ENCODE measurements at places on chromosomes 2 and 18. TPM values are rescaled to one million over a fixed set of nuclear protein-coding genes. Genes with fewer than 3 reads are reported as not detected.
A peak's percentile ranks its signal among the peaks of the same experiment; 100 is the strongest.

Gene NT5C1B
- not detected for total RNA-seq

Gene C2orf69
- 11.5 TPM for total RNA-seq

Gene ZSWIM2
- total RNA-seq = not detected

Gene CDK5R2
- total RNA-seq = not detected

Gene UGT1A8
- not detected for total RNA-seq

Gene HRH4
- total RNA-seq = not detected

Gene RPRD1A
- 42.4 TPM for total RNA-seq

GRCh38 chr2:46498681-46499080, 19.3 kb downstream of the TMEM247 start:
- no peak overlapping the region for H3K4me3 ChIP-seq
- H3K36me3 ChIP-seq = no peaks in the 10 kb centered on the region
- DNase-seq = no peak
- no peak overlapping the region for H3K27ac ChIP-seq

DNA sequence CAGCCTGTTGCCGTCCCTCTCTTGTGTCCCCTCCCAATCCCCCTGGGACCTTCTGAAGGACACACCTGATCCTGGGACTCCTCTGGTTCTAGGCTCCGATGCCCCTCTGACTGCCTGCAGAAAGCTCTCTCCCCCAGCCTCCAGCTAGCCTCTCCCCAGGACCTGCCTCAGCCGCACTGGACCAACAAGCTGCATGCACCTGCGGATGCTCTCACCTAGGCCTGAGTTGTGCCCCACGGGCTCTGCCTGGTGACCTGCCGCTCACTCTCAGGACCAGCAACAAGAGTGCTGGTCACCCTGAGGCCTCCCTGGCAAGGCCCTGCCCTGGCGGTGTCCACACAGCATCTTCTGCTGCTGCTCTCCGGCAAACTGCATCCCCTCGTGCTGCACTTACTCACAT, 63.0 kb downstream of the EIPR1 start:
- H3K27ac ChIP-seq = no peak overlapping the region
- peaks cover 3% of the 10 kb centered on the region for H3K36me3 ChIP-seq
- DNase-seq = peak; percentile 63
- H3K27me3 ChIP-seq = no peaks in the 10 kb centered on the region
- no peaks in the 10 kb centered on the region for H3K4me1 ChIP-seq

GRCh38 chr2:185990861-185991525, 252.4 kb downstream of the FSIP2 start:
- H3K4me3 ChIP-seq = no peak overlapping the region
- no peak for DNase-seq
- H3K36me3 ChIP-seq = no peaks in the 10 kb centered on the region

DNA sequence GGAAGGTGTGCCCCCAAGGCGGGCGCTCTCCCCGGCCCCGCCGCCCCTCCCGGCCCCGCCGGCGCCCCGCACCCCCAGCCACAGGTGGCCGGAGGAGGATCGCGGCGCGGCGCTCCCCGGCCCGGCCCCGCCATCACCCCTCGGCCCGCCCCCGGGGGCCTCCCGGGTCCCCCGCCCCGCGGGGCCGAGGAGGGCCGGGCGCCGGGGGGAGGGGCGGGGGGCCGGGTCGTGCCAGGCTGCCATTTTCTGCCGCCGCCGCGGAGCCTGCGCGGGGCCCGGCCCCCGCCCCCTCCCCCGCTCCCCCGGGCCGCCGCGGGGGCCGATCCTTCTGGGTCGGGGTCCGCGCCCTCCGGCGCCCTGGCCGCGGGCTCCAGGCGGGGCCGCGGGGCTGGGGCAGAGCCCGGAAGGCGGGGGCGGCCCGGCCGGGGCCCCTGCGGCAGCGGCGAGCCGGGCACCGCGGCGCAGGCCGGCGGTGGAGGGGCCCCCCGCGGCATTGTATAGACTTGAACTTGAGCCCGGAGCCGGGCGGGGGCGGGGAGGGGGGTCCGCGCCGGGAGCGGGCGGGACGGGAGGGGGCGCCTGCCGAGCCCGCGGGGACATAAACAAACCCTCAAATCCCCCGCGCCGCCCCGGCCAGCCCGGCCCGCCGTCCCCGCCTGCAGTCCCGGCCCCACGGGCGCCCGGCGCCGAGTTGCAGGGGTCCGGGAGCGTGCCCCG, 556 bp downstream of the DNMT3A start:
- no peaks in the 10 kb centered on the region for H3K4me1 ChIP-seq
- peak; percentile 63 for DNase-seq
- no peak overlapping the region for H3K4me3 ChIP-seq
- no peak overlapping the region for H3K27ac ChIP-seq

GRCh38 chr2:88614497-88615157, 12.6 kb downstream of the EIF2AK3 start:
- no peak overlapping the region for H3K4me3 ChIP-seq
- H3K36me3 ChIP-seq = no peaks in the 10 kb centered on the region
- no peak for DNase-seq
- H3K27me3 ChIP-seq = no peaks in the 10 kb centered on the region
- H3K4me1 ChIP-seq = no peaks in the 10 kb centered on the region

DNA sequence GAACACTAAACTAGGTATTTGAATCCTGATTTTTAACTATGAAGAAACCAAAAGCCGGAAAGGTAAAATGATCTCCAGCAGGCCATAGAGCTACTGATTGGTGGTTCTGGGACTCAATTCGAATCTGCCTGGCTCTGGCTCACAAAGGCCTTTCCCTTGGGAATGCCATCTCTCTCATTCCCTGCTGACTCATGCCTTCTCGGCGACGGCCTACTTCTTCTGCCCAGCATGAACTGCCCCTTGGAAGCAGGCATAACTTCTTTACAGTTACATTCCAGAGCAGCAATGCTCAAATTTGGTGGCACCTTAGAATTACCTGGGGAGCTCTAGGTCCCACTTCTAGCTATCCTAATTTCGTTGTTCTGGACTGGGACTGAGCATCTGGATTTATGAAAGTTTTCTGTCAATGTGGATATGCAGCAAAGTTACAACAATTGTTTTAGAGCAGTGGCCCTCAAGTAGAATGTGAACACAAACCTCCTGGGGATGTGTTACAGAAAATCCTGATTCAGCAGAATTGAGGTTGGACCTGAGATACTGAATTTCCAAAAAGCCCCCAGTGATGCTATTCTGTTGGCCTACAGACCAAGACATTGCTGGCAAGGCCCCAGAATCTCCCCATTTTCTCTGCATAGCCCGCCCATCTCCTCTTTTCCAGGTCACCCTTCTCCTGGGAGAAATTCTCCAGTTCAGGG, 261.1 kb downstream of the CNTNAP5 start:
- DNase-seq = no peak
- H3K36me3 ChIP-seq = no peaks in the 10 kb centered on the region
- no peaks in the 10 kb centered on the region for H3K4me1 ChIP-seq
- no peak overlapping the region for H3K27ac ChIP-seq
- no peak overlapping the region for H3K4me3 ChIP-seq

Measured in kidney (tissue), 22 donors.